NCI-H524 (cell line): ENCODE measurements at places on chromosomes 7 and 10.

DNA sequence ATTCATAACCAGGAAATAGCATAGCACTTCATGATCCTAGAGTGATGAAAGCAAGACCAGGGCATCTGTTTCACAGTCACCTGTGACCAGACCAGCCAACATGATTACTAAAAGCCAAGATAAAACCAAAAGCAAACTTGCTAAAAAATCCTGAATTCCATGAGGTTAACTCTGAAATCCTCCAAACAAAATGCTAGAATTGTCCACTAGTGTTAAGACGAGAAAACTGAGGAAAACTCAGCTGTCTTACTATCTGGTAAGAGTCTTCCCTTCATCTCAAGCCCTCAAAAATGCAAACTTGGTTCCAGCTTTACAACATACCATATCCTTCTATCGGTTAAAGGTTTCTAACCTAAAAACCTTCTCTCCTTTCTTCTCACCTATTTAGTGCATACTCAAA is 1.3 kb upstream of the NPM3 start:
- no peak for DNase-seq

- no peak for DNase-seq
Observed at GRCh38 chr10:111739125-111739873, 444.3 kb downstream of the GPAM start.

DNA sequence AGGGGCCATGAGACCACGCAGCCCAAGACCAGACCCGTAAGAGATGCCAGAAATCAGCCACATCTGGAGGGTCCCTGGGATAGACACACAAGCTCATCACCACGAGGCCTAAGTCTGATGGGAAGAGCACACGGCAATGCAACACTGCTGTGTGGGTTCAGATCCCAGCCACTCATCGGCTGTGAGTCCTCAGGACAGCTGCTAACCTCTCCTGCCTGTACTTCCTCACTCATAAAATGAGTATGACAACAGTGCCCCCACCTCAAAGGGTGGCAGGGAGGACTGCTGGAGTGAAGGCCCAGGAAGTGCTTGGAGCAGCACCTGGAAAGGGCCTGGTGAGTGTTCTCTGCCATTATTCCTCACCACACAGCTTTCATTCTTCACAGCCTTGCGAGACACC is 60.9 kb downstream of the MAD1L1 start:
- peak; percentile 47 for DNase-seq

- no peak for DNase-seq
Observed at GRCh38 chr10:68053553-68053952, 21.5 kb downstream of the HERC4 start.

DNA sequence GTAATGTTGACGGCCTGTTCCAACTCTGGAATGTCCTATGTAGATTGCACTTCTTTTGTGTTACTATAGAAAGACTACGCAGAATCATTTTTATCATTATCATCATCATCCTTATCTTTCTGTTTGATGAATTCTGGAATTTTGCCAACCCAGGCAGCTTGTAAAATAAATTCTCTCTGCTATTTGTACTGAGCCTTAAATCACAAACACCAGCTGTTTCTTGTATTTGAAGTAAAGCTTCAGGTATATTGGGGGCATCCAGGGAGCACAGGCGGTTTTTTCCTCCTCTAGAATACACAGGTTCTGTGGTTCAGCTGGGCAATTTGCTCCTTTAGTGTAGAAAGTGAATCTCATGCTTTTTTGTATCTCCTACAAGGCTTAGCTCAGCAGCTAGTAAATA is 14.9 kb upstream of the CPA5 start:
- DNase-seq: peak; percentile 79

DNA sequence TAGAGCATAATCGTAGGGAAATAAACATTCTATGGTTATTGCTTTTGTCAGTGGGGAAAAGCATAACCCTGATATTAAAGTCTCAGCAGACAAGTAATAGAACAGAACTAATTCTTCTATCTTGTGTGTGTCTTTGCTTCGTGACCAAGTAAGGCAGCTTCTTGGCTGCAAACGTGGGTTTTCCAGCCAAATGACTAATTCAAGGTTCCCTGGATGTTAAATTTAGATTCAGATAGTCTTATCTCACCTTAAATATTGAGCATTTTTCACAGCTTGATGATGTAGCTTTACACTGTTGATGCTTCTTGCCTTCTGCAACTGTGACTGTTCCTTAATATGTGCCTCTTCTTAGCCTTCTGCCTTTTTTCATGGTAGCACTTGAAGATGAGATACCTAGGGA is 113.0 kb downstream of the EXOC4 start:
- no peak for DNase-seq

- no peak for DNase-seq
Observed at GRCh38 chr10:132615341-132616169, 78.0 kb downstream of the INPP5A start.

DNA sequence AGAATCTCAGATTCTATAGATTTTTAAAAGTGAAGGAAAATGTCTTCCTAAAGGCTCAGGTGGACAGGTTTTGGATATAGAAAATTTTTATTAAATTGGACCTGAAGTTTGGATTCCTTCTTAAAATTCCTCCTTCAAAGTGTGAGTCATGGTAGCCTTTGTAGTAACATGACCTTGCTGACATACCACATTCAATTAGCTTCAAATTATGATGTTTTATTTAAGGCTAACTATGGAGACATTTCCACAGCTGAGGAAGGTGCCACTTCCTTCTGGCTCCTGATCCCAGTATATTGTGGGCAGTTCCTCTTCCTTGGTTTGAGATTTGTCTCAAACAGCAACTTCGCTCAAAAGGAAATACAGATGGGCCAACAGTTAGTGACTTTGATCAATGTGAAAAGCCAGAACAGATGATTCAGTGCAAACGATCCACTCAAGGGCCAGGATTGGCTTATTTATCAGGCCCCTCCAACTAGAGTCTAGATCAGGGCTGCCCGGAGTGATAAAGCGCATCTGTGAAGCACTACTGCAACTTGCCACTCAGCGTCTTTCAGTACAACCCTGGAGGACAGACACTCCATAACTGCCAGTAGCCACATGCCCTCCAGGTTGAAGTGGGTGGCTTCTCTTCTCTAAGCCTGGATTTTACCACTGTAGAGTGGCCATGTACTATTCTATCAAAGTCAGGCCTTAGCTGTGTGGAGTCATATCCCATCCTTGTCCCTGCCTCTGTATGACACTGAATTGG is 573.5 kb downstream of the KIF20B start:
- DNase-seq: peak; percentile 2

- DNase-seq: peak; percentile 73
Observed at GRCh38 chr7:140342727-140343514, 55.4 kb downstream of the SLC37A3 start.

DNA sequence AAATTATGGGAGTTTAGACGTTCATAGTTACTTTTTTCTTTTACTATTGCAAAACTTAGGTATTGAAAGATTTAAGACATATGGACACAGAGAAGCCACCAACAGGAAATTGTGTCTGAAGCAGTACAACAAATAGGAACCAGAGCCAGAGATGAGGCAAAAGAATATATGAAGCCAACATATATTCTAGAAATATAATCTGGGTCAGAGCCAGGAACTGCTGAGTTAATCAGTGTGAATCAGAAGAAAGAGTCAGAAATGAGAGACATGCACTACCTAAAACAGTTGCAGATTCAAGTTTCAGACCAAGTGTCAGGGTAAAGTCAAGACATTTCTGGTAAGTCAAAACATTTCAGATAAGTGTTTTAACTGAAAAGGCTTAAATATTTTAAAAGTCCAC is 67.7 kb downstream of the DGKB start:
- DNase-seq: no peak

- no peak for DNase-seq
Observed at GRCh38 chr10:3950676-3951275, 165.8 kb upstream of the KLF6 start.

GRCh38 chr7:47471831-47472230 is 110.1 kb downstream of the TNS3 start:
- no peak for DNase-seq

- DNase-seq: no peak
Observed at GRCh38 chr7:155216475-155217272, 81.0 kb upstream of the INSIG1 start.

- DNase-seq: no peak
Observed at GRCh38 chr7:33809228-33809627, 96.1 kb upstream of the BMPER start.

GRCh38 chr7:156100086-156100485 is 287.8 kb upstream of the SHH start:
- DNase-seq: no peak

GRCh38 chr10:16843252-16843870 is 26.1 kb upstream of the RSU1 start:
- peak; percentile 43 for DNase-seq

- DNase-seq: no peak
Observed at GRCh38 chr10:22758867-22759266, 44.5 kb upstream of the PIP4K2A start.

GRCh38 chr7:116180302-116180701 is 30.0 kb upstream of the TES start:
- no peak for DNase-seq

DNA sequence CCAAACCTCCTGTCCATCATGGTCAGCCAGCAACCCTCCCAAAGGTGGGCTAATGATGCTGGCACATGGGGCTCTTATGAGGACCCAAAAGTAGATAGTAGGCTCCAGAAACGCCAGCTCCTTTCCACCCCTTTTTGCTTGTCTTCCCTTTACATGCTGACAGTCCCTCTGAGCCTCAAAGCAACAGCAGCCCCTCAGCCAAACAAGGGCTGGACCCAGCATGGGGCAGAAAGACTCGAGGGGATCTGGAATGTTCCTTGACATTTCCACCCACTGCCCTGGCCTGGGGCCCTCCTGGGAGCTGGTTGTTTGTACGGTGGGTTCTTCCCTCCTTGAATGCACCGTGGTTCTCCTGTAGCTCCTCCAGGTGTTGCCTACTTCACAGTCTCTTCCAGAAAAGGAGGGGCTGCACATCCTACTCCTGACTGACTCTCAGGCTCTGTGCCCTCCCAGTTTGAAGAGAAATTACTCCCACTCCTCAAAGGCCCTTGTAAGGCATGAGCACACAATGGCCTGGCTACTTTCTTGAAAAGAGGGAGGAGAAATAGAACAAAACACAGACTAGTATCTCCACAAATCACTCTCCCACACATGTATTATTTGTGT is 21.5 kb upstream of the NUDCD3 start:
- no peak for DNase-seq

- DNase-seq: no peak
Observed at GRCh38 chr10:99973190-99973589, 36.6 kb downstream of the DNMBP start.

DNA sequence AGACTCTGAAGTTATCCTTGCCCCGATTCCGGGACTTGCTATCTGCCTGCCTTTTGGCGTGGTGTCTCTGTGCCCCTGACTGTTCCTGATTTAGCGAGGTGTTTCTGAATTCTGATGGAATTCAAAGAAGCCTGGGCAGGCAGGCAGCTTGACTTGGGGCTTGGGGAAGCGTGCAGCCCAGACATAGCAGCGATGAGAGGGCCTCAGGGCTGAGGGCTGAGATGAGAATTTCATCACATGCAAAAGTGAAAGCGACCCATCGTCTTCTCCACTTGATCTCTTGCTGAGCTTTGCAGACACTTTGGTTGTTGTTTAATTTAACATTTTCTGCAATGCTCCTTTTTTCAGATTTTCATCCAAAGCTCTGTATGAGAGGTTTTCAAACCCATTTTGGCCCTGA is 57.8 kb downstream of the TCF7L2 start:
- no peak for DNase-seq

GRCh38 chr7:42686594-42687156 is 225.2 kb downstream of the C7orf25 start:
- DNase-seq: no peak

DNA sequence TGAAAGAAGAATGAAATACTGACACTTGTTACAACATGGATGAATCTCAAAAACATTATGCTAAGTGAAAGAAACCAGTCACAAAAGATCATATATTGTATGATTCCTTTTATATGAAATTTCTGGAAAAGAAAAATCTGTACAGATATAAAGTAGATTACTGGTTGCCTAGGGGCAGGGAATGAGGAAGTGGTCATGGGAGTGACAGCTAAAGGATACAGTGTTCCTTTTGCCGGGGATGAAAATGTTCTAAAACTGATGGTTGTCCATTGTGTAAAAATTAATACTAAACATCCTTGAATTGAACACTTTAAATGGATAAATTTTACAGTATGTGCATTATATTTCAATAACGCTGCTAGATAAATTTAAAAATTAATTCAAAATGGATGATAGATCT is 25.1 kb downstream of the ALOX5 start:
- DNase-seq: no peak

GRCh38 chr7:88357781-88358525 is 51.3 kb upstream of the STEAP4 start:
- no peak for DNase-seq

DNA sequence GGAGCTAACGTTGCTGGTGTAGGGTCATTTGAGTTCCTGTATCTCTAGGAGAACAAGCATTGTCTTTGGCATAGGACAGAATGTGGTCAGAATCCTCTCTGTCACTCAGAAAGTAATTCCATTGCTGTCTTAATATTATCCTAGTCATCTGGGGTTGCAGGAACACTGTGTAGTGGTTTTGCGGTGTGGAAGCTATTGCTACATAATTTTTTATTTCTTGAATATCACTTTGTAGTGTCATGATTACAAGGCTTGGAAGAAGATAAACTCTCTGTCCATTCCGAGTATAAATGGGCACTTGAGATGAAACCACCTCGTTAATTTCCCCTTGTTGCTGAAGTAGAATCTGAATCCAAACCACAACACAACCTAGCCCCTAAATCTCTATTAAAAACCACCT is 919.2 kb downstream of the LRMDA start:
- no peak for DNase-seq

DNA sequence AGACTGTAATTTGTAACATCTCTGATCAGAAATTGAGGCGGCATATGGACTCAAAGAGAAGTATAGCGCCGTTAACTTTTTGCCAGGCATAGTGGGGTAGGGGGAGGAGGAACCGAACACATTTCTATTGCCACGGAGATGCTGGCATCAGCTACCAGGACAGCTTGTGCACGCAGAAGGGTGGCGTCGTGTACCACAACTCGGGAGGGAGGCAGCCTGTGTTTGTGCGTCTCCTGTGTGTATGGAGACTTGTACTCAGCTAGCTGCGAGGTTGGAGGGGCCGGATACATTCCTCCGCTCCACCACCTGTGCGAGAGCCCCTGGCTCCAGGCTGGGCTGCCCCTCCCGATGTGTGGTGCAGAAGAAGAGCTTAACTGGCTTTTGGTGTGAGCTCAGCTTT is 634.8 kb downstream of the TYW1 start:
- peak; percentile 17 for DNase-seq

- DNase-seq: no peak
Observed at GRCh38 chr7:148328906-148329305, 261.7 kb upstream of the C7orf33 start.

- DNase-seq: no peak
Observed at GRCh38 chr7:137681657-137682562, 164.9 kb downstream of the DGKI start.

- DNase-seq: no peak
Observed at GRCh38 chr10:3148041-3148440, 24.5 kb downstream of the PITRM1 start.

GRCh38 chr7:142450695-142451094 is 192.8 kb upstream of the PRSS58 start:
- DNase-seq: peak; percentile 23

DNA sequence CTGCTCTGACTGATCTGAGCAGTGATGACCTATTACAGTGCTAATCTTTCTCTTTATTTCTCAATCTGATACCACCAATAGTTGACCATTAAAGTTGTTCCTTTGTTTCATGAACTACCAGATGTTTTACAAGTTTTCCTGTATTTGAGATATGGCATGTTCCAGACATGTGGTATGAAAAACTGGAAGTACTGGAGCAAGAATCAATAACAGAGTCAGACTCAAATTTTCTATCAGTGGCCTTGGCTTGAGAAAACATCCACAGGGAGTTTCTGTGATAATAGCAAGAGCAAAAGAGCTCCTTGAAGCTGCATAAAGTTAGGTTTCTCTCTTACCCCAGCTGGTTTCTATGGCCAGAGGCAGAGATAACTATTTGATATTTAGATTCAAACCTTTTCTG is 469.0 kb upstream of the STEAP1 start:
- no peak for DNase-seq
